Aorta (tissue), 5 donors: ENCODE measurements at places on chromosomes 3 and 15. TPM values are rescaled to one million over a fixed set of nuclear protein-coding genes. Genes with fewer than 3 reads are reported as not detected.
A peak's percentile ranks its signal among the peaks of the same experiment; 100 is the strongest.

DNA sequence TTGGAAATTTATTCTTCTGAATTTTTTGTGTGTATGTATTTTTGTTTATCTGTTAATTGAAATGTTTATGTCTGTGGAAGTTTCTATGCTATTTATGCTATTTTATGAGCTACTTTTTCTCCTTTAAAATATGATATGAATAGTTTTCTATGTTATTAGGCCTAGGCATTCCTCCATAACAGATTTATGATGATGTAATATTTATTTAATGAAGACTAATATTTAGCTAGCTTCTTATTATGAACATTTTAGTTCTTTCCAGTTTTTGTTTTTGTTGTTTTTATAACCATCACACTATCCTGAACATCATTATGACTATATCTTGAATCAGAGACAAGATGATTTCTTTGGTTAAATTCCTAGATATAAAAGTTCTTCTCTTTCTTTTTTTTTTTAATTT, 70.7 kb downstream of the P2RY1 start:
- no peak for DNase-seq

The HTR3E gene
- total RNA-seq: not detected

The TEX55 gene
- total RNA-seq: not detected

The ITIH1 gene
- total RNA-seq: not detected

The CADPS gene
- total RNA-seq: 0.75 TPM

- DNase-seq: peak; percentile 82
These were observed 2.4 kb downstream of the TSC22D2 start for GRCh38 chr3:150410311-150411105.

The LRRC3B gene
- 0.19 TPM for total RNA-seq

DNA sequence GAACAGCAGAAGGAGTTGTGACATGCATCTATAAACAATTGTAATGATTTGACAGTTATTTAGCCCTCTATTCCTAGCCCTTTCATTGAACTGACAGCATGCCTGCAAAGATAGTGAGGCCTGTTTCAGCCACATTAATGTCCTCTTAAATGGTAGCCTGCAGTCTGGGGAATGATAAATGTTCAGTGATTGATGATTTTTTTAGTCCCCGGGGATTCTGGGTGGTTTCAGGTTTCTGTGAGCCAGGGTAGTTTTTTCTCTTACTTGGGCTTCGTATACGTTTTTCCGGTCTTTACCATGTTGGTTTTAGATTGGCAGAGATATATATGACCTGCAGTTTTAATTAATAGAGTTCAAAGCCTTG, 172.0 kb downstream of the TCF12 start:
- DNase-seq: no peak

GRCh38 chr15:88090481-88091011, 166.0 kb downstream of the NTRK3 start:
- no peak for DNase-seq

GRCh38 chr15:62853841-62854225, 188.7 kb upstream of the TPM1 start:
- DNase-seq: no peak

DNA sequence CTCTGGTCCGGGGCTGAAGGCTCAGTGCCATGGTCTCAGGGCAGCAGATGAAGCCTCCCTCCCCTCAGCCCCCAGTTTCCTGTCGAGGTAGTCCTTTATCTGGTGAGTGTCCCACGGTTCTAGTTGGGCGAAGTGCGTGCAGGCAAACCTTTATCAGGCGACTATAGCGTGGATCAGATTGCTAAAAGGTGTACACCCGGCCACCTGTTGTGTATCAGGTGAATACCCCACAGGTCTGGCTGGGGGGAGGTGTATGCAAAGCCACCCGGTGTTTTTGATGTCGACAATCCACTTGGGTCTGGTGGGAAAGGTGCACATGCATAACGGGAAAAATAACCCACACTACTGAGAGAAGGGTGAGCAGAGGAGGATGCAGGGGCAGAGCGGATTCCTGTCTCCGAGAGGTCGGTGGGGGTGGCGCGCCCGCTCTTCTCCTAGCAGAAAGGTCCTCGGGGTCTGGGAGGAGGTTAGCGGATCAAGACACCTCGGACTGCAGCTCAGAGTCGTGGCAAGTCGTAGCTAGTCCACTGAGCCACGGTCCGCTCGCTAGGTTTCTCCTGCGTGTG, 507 bp downstream of the SLC12A6 start:
- no peak for DNase-seq

The PP2D1 gene
- total RNA-seq: not detected

DNA sequence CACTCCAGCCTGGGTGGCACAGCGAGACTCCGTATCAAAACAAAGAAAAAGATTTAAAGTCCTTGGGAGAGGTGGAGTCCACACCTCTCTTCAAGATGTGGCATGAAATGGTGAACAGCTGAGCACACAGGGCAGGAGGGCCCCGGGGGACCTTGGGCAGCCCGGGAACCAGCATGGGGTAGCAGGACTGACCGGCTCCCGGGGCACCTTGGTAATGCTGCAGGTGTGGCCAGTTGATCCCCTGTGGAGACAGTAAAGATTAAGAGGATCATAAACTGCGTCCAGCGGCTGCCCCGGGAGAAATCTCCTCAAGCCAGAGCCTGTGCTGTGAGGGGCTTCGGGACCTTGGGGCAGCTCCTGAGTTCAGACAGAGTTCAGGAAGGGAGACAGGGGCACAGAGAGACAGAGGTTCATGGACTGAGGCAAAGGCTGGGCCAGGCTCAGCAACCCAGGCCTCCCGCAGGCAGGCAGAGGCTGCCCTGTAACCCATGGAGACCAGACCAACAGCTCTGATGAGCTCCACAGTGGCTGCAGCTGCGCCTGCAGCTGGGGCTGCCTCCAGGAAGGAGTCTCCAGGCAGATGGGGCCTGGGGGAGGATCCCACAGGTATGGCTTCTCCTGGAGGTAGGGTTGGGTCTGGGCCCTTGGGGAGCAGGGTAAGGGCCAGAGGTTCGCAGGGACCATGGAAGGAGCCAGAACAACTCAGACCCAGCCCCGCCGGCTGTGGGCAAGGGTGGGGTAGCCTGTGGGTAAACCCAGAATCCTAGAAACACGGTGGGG, at the start of gene NR2E3:
NR2E3 (plus strand) TSS at position 299 of the 780 bp plus-strand sequence; CDS start at position 489, 190 bp downstream.
- DNase-seq: no peak

DNA sequence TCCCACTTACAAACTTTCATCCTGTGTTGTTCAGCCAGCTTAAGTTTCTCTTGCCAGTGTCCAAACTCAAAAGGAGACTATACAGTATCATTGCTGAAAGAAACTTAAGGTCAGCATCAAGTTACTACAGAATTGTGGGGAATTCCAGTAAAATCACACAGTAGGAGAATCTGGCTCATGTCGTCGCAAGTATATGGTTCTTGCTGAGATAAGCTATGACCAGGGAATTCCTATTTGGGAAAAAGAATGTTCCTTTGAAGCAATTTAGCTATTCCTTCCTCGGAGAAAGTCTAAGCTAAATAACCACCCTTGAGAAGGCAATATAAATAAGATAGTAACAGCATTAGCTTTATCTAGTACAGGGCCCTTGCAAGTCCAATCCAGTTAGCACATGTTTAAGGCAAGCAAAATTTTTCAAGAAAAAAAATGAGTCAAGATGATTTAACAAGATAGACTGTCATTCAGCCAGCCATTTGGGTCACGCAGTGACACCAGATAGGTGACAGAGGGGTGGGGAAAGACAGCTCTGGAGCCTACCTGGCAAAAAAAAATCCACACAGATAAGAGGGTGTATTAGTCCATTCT, 78.2 kb upstream of the THBS1 start:
- DNase-seq: no peak

The PRR20G gene
- not detected for total RNA-seq

GRCh38 chr3:108489776-108490175, 20.6 kb downstream of the MYH15 start:
- DNase-seq: no peak

The STAC gene
- total RNA-seq: 12.5 TPM

- DNase-seq: no peak
These were observed 10.6 kb downstream of the NCEH1 start for GRCh38 chr3:172700256-172700655.

The DCP1A gene
- total RNA-seq: 27.0 TPM

DNA sequence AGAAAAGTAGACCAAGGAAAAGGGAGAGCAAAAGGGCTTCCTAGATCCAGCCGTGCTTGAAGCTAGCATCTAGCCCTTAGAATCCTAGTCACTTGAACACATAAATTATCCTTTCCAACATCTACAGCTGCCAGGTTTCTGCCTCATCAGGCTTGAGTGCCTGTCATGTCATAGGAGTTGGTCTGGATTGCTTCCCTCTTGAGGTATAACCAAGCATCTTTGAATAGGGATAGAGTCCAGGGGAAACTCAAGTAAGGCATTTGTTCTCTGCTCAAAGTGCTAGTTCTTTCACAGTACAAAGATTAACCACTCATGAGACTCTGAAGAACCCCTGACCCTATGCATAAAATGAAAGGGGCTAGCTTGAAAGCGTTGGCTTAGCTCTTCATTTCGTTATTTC, 72.3 kb downstream of the SLCO3A1 start:
- DNase-seq: no peak
